Vagina (tissue), 2 donors: ENCODE measurements at places on chromosomes 7 and 10.

GRCh38 chr10:60237977-60238758 is 151.5 kb downstream of the ANK3 start:
- DNase-seq: no peak

- no peak for DNase-seq
Observed at GRCh38 chr10:21910798-21911197, 92.7 kb downstream of the DNAJC1 start.

DNA sequence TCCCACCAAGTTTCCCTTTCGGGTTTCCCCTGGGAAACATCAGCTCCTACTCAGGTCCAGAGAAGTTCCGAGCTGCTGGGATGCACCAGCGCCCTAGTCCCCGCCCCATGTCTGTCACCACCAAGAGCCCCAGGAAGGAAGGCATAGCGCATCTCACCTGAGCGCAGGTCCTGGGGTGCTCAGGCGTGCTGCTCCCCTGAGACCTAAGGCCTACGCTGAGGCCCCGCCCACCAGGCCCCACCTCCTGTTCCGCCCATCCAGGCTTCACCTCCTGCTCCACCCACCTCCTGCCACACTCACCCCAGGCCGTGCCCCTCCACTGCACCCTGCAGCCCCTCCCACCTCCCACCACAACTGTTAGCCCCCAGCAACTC is 1.2 kb upstream of the TFR2 start:
- DNase-seq: no peak

GRCh38 chr7:123494193-123494796 is 40.1 kb downstream of the IQUB start:
- DNase-seq: no peak

DNA sequence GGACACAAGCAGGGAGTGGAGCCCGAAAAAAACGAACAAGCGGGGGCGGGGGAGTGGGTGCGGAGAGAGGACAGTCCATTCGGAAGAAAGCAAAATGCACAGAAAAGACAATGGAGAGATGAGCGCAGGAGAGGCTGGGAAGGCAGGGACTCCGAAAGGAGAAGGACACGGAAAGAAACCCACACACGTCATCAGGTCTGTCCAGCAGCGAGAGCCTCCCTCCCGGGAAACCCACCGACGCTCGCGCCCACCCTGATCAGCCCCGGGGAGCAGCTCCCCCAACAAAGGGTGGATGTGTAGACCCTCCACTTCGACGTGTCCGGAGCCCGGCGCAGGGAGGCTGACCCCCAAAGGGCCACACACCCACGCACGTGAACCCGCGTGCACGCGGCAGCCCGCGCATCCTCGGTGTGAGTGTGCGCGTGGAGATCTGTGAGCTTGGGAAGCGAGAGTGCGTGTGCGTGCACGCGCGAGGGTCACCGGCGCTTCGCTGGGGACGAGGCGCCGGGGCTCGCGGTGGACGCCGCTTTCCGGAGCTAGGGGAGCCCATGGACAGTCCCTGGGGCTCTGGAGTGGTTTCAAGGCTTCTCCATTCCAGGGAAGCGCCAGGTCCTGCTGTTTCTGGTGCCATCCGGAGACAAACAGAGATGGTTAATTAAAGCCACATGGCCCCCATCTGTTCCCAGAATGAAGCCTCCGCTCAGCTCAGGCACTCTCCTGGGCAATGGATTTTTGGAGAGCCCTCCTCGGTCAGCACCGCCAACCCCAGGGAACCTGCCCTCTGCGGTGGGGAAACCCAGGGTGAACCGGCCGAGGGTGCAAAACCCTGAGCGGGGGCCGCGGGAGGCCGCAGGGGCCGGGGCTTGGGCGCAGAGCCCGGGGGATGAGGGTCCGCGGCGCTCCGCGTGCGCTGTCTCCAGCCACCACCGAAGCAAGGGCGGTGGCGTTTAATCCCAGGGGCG is 916 bp downstream of the LAMB1 start:
- no peak for DNase-seq

GRCh38 chr7:3431306-3431705 is 130.3 kb downstream of the SDK1 start:
- no peak for DNase-seq
